Activated CD4-positive, alpha-beta memory T cell treated with anti-CD3 and anti-CD28 coated beads for 36 hours (primary cell): ENCODE measurements at places on chromosomes 7 and 10.

DNA sequence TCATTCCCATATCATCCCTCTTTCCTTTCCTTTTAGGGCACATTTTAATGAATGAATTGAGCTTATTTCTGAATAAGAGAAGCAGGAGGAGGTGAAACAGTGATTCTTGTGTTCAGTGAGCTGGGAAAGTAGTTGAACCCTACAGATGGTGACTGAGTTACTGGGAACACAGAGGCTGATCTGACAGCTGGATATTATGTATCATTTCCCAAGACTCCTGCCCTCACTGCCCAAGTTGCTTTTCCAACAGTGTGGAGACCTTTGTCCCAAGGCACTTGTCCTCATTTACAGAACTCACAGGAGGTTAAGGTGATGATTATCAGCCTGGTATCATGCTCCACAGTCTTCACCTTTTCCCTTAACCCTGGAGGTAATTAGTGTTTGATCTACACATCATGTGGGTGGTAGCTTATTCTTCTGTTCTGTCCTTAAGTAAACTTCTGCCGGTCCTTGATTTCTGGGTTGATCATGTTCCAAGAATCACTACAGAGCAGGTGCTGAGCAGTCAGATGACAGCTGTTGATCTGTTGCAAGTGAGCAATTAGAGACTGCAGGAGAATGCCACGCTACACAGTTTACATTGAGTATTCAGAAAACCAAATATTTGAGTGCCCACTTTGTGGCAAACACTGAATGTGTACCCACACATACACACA, 2.6 kb downstream of the PRLHR start:
- peaks cover 49% of the 10 kb centered on the region for H3K27me3 ChIP-seq
- peaks cover 18% of the 10 kb centered on the region for H3K4me1 ChIP-seq
- DNase-seq: no peak

- H3K4me3 ChIP-seq: peak overlapping the region; percentile 45
- peaks cover 3% of the 10 kb centered on the region for H3K27me3 ChIP-seq
- peaks cover 18% of the 10 kb centered on the region for H3K4me1 ChIP-seq
- DNase-seq: peak; percentile 29
Measured at GRCh38 chr7:1742555-1743303, 72.7 kb downstream of the ELFN1 start.

DNA sequence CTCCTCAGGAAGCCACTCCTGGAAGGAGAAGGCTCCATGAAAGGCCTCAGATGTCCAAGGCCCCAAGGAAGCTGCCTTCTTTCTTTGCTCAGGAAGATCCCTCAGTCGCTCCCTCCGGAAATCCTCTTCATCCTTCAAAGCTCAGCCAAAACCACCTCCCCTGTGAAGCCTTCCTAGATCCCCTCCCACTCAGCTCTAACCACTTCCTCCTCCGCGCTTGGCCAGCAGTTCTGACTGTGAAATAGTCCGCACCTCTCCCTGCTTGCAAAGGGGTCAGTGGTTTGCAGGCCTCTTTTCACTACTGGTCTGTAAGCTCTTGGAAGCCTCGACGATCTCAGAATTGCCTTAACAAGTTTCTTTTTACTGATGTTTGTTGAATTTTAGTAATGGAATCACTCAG, 23.9 kb downstream of the PYROXD2 start:
- peaks cover 23% of the 10 kb centered on the region for H3K4me1 ChIP-seq
- peaks cover 1% of the 10 kb centered on the region for H3K36me3 ChIP-seq
- peak overlapping the region; percentile 44 for H3K27ac ChIP-seq
- peak; percentile 54 for DNase-seq
- no peak overlapping the region for H3K4me3 ChIP-seq

GRCh38 chr10:112875476-112876267, 74.4 kb upstream of the TCF7L2 start:
- H3K27ac ChIP-seq: no peak overlapping the region
- H3K36me3 ChIP-seq: no peaks in the 10 kb centered on the region
- DNase-seq: no peak
- H3K4me3 ChIP-seq: no peak overlapping the region
- no peaks in the 10 kb centered on the region for H3K4me1 ChIP-seq

DNA sequence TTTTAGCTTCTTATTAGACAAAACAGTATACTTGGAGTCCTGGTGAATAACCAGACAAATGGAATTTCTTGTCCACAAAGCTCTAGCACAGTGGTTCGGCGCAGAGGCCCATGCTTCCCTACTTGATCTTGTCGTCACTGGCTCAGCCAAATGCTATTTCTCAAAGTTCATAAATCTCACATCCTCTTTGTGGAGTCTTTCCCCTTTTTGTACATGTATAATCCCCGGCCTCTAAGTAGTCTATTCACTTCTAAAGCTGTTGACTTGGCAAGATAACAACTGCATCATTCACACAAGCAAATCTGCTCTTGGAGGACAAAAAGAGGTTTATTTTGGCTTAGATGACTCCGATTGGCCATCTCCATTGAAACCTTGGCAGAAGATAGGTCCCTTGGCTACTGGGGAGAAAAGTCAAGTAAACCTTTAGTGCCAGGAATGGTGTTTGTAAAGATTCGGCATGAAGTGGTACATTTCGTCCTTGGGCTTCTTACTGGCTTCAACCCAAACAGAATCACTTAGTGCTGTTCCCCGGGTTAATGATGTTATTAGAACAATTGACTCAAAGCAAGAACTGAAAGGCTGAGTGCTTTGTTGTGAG, 5.1 kb upstream of the AKR1E2 start:
- no peak for DNase-seq
- H3K4me3 ChIP-seq: no peak overlapping the region
- peaks cover 2% of the 10 kb centered on the region for H3K4me1 ChIP-seq
- no peak overlapping the region for H3K27ac ChIP-seq
- H3K27me3 ChIP-seq: peaks cover 12% of the 10 kb centered on the region

- H3K27me3 ChIP-seq: no peaks in the 10 kb centered on the region
- no peak overlapping the region for H3K4me3 ChIP-seq
- no peaks in the 10 kb centered on the region for H3K4me1 ChIP-seq
- H3K36me3 ChIP-seq: no peaks in the 10 kb centered on the region
- no peak for DNase-seq
Measured at GRCh38 chr7:141191277-141191676, 117.4 kb downstream of the TMEM178B start.
